NCI-H2171 treated with DMSO at 0.1 percent for 48 hours (cell line): ENCODE measurements at places on chromosomes 5 and 9.
A peak's percentile ranks its signal among the peaks of the same experiment; 100 is the strongest.

GRCh38 chr9:131722255-131722654 lies 17.6 kb downstream of the RAPGEF1 start:
- DNase-seq = peak; percentile 100

- no peak for DNase-seq
These were observed 273.5 kb downstream of the CRB2 start for GRCh38 chr9:123629531-123629930.

- DNase-seq = no peak
These were observed 37.5 kb upstream of the SLC6A19 start for GRCh38 chr5:1163879-1164278.

- DNase-seq = no peak
These were observed 1.1 kb upstream of the CXXC5 start for GRCh38 chr5:139646912-139647505.

DNA sequence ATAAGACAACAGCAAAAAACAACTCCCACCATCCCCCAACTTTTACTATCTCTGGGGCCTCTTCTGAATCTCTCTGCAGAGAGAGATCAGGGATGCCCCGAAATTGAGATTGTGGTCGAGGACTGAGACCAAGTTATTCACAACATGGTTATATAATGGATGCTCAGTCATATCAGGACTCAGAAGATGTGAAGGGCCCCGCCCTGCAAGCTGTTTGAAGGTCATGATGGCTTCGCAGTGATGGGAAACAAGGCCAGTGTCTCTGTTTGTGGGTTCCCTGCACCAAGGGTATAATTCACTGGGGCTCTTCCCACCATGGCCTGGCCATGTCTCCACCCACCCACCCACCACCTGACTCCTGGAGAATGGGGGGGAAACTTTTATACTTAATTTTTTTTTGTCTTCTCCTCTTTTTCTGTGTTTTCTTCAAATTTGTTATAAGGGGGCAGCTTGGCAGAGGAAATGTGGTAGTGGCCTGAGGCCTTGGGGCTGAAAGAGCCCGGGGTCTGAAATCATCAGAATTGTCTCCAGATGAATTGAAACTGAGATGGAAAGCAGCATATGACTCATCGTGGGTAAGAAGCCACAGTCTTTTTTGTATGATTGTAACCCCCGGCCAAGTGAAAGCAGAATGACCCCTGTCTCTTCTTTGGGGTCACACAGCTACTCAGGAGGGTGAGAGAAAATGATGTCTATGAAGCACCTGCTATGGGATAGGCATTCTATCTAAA lies 15.0 kb upstream of the TEX48 start:
- no peak for DNase-seq

DNA sequence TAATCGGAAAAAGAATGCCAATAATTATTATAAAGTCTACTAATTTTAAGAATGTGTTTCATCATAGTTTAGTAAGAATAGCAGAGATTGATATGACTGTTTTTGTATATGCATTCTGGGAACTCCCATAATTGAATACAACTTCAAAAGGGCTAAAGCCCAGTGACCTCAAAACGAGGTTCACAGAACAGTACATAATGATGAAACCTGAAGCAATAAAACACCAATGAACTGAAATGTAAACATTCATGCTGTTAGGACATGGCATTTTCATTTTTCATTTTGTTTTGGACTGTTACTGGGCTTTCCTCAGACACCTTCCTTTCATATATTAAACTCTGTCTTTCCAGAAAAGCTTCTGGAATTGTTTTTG lies 684 bp upstream of the JMY start:
- DNase-seq = no peak

- no peak for DNase-seq
These were observed 8.4 kb downstream of the PPP1R26 start for GRCh38 chr9:135488013-135488330.
